Gastrocnemius medialis (tissue), 4 donors: ENCODE measurements at places on chromosomes 4 and X.

DNA sequence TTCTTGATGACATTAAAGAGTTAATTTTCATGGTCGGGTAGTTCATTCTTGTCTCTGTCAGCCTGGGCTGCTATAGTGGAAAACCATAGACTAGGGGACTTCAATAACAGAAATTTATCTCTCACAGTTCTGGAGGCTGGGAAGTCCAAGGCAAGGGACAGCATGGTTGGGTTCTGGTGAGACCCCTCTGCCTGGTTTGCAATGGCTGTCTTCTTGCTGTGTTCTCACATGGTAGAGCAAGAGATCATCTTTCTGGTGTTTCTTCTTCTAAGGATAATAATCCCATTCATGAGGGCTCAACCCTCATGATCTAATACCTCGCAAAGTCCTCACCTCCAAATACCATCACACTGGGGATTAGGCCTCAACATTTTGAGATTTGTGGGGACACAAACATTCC lies 50.1 kb downstream of the RHOH start:
- no peak overlapping the region for H3K4me3 ChIP-seq
- H3K27me3 ChIP-seq, result no peaks in the 10 kb centered on the region
- no peak for DNase-seq
- H3K27ac ChIP-seq, result no peak overlapping the region
- H3K36me3 ChIP-seq, result no peaks in the 10 kb centered on the region

GRCh38 chrX:629230-630006 lies 1.2 kb upstream of the SHOX start:
- no peaks in the 10 kb centered on the region for H3K4me1 ChIP-seq
- no peaks in the 10 kb centered on the region for H3K36me3 ChIP-seq
- no peak for DNase-seq
- H3K4me3 ChIP-seq, result peak overlapping the region; percentile 9
- H3K27me3 ChIP-seq, result peaks cover 53% of the 10 kb centered on the region
- H3K27ac ChIP-seq, result no peak overlapping the region

GRCh38 chr4:141804836-141805235 lies 168.5 kb downstream of the IL15 start:
- no peak overlapping the region for H3K27ac ChIP-seq
- no peaks in the 10 kb centered on the region for H3K27me3 ChIP-seq
- DNase-seq, result no peak
- no peak overlapping the region for H3K4me3 ChIP-seq

- no peaks in the 10 kb centered on the region for H3K27me3 ChIP-seq
- peaks cover 6% of the 10 kb centered on the region for H3K4me1 ChIP-seq
- H3K27ac ChIP-seq, result no peak overlapping the region
- H3K36me3 ChIP-seq, result no peaks in the 10 kb centered on the region
Measured at GRCh38 chr4:186666252-186666651, 57.4 kb downstream of the FAT1 start.

- H3K4me3 ChIP-seq, result no peak overlapping the region
- no peaks in the 10 kb centered on the region for H3K4me1 ChIP-seq
- H3K36me3 ChIP-seq, result no peaks in the 10 kb centered on the region
- no peaks in the 10 kb centered on the region for H3K27me3 ChIP-seq
- no peak overlapping the region for H3K27ac ChIP-seq
- DNase-seq, result no peak
Measured at GRCh38 chr4:153643406-153644383, 40.4 kb upstream of the TLR2 start.
